ENCODE measurements at places on chromosomes 5 and 9. TPM values are rescaled to one million over a fixed set of nuclear protein-coding genes. Genes with fewer than 3 reads are reported as not detected.

Gene CCDC180
- total RNA-seq: 0.66 TPM

Gene STK32A
- total RNA-seq: not detected

Gene BTNL9
- not detected for total RNA-seq

Gene MUSK
- total RNA-seq: not detected

Gene ZNF618
- total RNA-seq: 36.5 TPM

Gene SLC6A3
- total RNA-seq: not detected

Gene ANKRD34B
- not detected for total RNA-seq

Gene SLC25A25
- 24.7 TPM for total RNA-seq

Gene CDC25C
- total RNA-seq: 22.3 TPM

Gene PCDHB14
- 6.9 TPM for total RNA-seq

Gene AMBP
- not detected for total RNA-seq

Gene GLRA1
- not detected for total RNA-seq

Gene RFESD
- total RNA-seq: 3.5 TPM

Gene KCNIP1
- total RNA-seq: 3.6 TPM

Gene MAP1B
- 134 TPM for total RNA-seq

Gene TNC
- total RNA-seq: 206 TPM

Gene TRIM23
- 15.6 TPM for total RNA-seq

Gene SLC23A1
- total RNA-seq: not detected

Gene NR6A1
- total RNA-seq: 5.3 TPM

Gene TLX3
- total RNA-seq: not detected

Gene NEUROG1
- total RNA-seq: not detected

Gene ERAP2
- 2.6 TPM for total RNA-seq

Gene KIF27
- total RNA-seq: 8.5 TPM

Gene PDLIM4
- total RNA-seq: 8.9 TPM

Gene NNT
- total RNA-seq: 71.6 TPM

Gene OSMR
- 28.6 TPM for total RNA-seq

Data from A673 (cell line).